Mesangial cell (primary cell): ENCODE measurements at places on chromosomes 7 and 10. TPM values are rescaled to one million over a fixed set of nuclear protein-coding genes. Genes with fewer than 3 reads are reported as not detected.

The GJD4 gene
- total RNA-seq, result not detected in 2 replicates

The ORAI2 gene
- 60.6 and 61.8 TPM in 2 replicates for total RNA-seq

The ABCB1 gene
- 20.4 and 26.4 TPM in 2 replicates for total RNA-seq

The MYO3A gene
- total RNA-seq, result 0.16 and 1.0 TPM in 2 replicates

The HMX2 gene
- total RNA-seq, result not detected in 2 replicates

The REEP3 gene
- 27.6 and 30.3 TPM in 2 replicates for total RNA-seq

The IFIT1 gene
- total RNA-seq, result 2.6 and 3.4 TPM in 2 replicates

The CLDN3 gene
- 4.4 and 18.4 TPM in 2 replicates for total RNA-seq

The WNT8B gene
- total RNA-seq, result not detected in 2 replicates

The SCART1 gene
- under 0.01 and 1.4 TPM in 2 replicates for total RNA-seq

The HOXA9 gene
- total RNA-seq, result 87.0 and 98.1 TPM in 2 replicates

The PDE6C gene
- total RNA-seq, result not detected in 2 replicates

The FGFR2 gene
- total RNA-seq, result 0.16 and 6.8 TPM in 2 replicates

The GIMAP7 gene
- total RNA-seq, result not detected in 2 replicates

The TUBB8 gene
- total RNA-seq, result 0.25 and 0.33 TPM in 2 replicates

The AOC1 gene
- not detected in 2 replicates for total RNA-seq

The FGL2 gene
- under 0.01 TPM in 1 of 2 replicates, not detected in the other for total RNA-seq

The CYP2C19 gene
- total RNA-seq, result not detected in 2 replicates

The CRYGN gene
- 1.3 TPM in 1 of 2 replicates, not detected in the other for total RNA-seq
